ENCODE measurements at places on chromosomes 6 and 20.

GRCh38 chr6:35386989-35387388 lies 44.6 kb downstream of the PPARD start:
- DNase-seq, result no peak

GRCh38 chr6:117270843-117271507 lies 5.6 kb downstream of the VGLL2 start:
- no peak for DNase-seq

GRCh38 chr20:8220716-8221115 lies 88.7 kb downstream of the PLCB1 start:
- no peak for DNase-seq

DNA sequence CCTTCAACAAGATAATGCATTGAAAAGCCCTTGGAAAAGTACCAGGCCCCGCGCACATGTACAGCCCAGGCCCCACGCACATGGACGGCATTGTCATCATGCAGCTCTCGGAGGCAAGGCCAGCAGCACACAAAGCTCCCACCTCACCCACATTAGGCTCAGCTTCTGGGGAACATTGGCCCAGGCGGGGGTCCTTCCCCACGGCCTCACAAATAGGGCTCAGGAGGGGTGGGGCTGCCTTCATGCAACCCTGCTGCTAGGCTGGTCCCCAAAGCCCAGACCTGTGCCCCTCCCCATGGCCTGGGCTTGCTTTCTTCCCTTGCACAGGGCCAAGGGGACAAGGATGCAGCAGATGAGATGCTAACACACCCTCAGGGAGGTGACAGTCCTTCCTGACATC lies 26.7 kb downstream of the NPEPL1 start:
- DNase-seq, result peak; percentile 64

GRCh38 chr20:59402681-59403080 lies 102.3 kb downstream of the EDN3 start:
- no peak for DNase-seq
